ENCODE measurements at places on chromosomes 13 and 19. TPM values are rescaled to one million over a fixed set of nuclear protein-coding genes. Genes with fewer than 3 reads are reported as not detected.

GRCh38 chr19:18762125-18763023 is 28.7 kb downstream of the COMP start:
- DNase-seq = no peak

GRCh38 chr13:59358014-59358413 is 805.7 kb downstream of the DIAPH3 start:
- DNase-seq = no peak

DNA sequence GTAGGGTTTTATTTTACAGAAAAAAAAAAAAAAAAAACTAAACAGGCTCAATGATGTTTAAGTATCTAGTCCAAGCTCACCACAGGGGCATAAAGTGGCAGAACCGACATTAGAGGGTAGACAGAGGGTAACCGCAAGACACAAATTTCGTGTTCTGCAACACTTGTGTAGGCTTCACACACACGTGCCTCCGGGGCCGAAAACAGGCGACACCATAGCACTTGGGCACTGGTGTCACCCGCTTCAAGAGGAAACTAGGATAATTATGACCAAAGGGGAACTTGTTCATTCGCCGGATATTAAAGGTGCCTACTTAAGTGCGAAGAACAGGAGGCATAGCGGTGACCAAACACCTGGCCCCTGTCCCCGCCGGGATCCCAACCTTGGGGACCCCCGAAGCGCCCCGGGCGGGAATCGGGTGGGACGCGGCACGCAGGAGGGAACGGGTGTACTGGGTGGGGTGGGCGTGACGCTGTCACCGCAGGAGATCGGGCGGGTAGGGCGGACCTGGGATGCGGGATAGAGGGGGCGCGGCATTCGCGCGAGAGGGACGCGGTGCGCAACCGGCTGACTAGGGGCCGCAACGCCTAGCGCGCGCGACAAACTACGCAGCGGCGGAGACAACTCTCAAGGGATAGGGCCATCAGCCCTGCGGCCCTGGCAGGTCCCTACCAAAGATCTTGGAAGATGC is 558 bp downstream of the MZT1 start:
- DNase-seq = peak; percentile 70

GRCh38 chr13:101965096-101965495 is 436.8 kb downstream of the FGF14 start:
- no peak for DNase-seq

Gene DLEU7
- not detected for total RNA-seq

- DNase-seq = no peak
These were observed 374.2 kb downstream of the DIAPH3 start for GRCh38 chr13:59789558-59789957.

Gene IFNL1
- total RNA-seq = not detected

Gene ONECUT3
- total RNA-seq = not detected

DNA sequence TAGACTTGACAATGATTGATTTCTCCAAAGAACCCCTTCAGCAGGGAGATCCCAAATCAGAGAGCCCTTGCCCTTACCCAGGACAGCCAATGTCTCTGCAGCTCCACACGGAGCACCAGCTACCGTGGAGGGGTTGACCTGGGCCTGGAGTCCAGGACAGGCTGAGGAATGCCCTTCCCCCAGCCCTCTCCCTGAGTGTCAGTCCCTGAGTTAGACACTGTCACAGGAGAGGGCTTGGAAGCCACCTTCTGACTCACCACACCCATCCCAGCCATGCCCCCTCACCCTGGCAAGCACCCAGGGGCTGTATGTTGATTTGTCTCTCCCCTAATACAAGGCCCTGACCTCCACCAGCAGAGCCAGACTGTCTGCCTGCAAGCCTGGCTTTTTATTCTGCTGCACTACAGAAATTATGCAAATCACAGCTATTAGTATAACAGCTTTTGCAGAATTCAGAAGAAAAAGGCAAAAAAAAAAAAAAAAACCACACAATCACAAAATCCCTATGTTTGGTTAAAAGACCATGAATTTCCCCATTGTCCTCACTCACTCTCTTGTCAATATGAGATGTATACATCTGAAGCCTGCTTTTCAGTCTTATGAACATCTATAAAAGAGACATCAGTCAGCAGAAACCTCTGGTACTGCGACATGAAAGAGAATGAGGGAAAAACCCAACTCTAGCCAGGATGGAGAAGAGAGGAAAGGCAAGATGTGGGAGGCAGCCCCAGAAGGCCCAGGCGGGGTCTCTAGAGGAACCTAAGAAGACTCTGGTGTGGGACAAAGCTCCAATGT is 240.7 kb downstream of the UQCRFS1 start:
- no peak for DNase-seq

DNA sequence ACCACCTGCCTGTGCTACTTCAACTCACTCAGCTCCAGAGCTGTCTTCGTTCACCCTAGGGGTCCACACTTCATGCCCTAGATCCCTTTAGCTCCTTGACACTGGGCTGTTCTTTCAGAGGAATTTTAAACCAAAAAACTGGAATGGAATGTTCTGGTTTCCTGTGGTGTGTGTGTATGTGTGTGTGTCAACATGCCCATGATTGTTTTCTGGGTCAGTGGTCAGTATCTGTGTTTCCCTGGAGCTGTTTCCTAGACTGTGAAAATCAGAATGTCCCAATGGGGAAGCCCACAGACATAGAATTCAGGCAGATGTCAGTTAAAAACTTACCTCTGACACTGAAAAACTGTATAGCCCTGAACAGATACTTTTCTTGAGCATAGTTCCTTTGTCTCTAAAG is 1.3 kb downstream of the PMIS2 start:
- no peak for DNase-seq

DNA sequence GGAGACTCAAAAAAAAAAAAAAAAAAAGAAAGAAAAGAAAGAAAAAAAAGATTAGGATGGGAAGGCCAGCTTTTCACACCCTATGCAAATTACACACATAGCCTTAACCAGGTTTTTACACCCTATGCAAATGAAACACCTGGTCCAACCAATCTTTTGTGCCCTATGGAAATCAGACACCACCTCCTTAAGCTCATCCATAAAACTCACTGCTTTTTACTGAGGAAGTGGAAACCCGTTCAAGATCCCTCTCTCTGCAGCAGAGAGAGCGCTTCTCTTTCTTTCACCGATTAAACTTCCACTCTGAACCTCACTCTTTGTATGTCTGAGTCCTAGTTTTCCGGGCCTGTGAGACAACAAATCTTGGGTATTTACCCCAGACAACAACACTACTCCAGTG is 25.3 kb upstream of the HOMER3 start:
- no peak for DNase-seq

GRCh38 chr13:34241332-34241731 is 423.4 kb downstream of the RFC3 start:
- no peak for DNase-seq

Gene ADGRE2
- not detected for total RNA-seq

- DNase-seq = no peak
These were observed 217.2 kb upstream of the HTR2A start for GRCh38 chr13:47114030-47114429.

- no peak for DNase-seq
These were observed 320.1 kb downstream of the DACH1 start for GRCh38 chr13:71546881-71547280.

Gene FRY
- 7.0 TPM for total RNA-seq

DNA sequence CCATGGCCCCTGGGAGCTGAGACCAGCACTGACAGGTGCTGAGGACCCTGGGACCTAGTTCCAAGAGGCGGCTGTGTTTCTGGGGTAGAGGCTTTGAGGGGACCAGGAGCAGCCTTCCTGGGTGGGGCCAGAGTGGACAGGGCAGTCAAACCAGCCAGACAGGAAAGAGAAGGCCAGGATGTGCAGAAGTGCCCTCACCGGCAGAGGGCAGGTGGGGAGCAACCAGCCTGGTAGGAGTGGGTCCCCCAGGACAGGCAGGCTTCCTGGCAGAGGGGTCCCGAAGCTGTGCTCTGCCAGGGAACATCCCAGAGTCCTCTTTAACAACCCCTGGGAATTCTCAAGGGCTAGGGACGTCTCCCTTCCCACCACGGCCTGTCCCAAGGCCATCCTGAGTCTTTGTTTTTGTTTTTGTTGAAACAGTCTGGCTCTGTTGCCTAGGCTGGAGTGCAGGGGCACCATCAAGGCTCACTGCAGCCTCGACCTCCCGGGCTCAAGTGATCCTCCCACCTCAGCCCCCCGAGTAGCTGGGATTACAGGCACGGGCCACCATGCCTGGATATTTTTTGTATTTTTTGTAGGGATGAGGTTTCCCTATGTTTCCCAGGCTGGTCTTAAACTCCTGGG is 3.0 kb upstream of the HIPK4 start:
- DNase-seq = peak; percentile 51

Gene FUT3
- not detected for total RNA-seq

- DNase-seq = no peak
These were observed 12.1 kb downstream of the CSNK1G2 start for GRCh38 chr19:1953037-1953436.

GRCh38 chr13:31515427-31515826 is 223.9 kb upstream of the RXFP2 start:
- no peak for DNase-seq

DNA sequence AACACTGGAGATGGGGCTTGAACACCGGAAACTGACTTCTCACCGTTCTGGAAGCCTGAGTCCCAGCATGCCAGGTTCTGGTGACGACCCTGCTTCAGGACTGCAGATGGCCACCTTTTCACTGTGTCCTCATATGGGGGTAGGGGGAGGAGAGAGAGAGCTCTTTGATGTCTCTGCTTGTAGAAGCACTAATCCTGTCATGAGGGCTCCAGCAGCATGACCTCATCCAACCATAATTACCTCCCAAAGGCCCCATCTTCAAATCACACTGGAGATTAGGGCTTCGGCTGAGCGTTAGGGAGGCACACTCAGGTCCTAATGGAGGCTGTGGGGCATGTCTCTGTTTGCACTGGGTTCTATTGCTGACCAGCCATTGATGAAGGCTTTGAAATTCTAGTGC is 255.3 kb downstream of the TEX29 start:
- no peak for DNase-seq

Gene EHD2
- total RNA-seq = not detected

Gene C13orf42
- total RNA-seq = not detected

Gene LRRC63
- total RNA-seq = not detected

DNA sequence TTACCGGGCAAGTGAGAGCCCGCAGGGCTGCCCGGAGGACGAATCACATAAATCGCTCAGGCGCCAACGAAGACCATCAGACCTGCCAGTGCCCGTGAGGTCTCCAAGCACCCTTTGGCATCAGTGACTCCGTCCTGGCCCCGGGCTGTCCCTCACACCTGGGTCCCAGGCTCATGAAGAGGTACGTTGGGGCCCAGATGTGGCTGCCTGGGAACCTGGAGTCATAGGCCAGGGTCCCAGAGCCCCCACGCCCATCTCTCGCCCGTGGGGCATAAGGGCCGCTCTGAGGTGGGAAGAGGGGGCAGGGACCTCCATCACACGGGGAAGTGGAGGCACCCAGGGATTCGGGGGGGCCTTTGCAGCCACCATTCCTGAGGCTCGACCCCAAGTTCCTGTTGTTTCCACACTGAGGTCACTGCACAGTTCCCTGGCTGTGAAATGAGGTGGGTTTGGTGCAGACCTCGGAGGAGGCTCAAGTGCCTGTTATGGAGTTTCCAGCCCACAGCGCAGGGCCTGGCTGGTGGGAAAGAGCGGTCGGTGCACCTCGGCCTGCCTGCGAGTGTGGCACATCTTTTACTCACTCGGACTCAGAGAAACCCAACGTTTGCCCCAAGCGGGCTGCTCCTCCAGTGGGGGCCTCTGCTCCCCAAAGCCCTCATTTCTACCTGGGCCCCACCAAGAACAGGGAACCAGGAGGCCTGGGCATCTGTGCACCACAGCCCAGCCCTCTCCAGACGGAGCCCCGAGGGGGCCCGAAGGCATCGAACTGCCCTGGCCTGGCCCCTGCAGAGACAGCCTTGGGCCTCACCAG is 35.9 kb upstream of the C13orf46 start:
- DNase-seq = no peak

DNA sequence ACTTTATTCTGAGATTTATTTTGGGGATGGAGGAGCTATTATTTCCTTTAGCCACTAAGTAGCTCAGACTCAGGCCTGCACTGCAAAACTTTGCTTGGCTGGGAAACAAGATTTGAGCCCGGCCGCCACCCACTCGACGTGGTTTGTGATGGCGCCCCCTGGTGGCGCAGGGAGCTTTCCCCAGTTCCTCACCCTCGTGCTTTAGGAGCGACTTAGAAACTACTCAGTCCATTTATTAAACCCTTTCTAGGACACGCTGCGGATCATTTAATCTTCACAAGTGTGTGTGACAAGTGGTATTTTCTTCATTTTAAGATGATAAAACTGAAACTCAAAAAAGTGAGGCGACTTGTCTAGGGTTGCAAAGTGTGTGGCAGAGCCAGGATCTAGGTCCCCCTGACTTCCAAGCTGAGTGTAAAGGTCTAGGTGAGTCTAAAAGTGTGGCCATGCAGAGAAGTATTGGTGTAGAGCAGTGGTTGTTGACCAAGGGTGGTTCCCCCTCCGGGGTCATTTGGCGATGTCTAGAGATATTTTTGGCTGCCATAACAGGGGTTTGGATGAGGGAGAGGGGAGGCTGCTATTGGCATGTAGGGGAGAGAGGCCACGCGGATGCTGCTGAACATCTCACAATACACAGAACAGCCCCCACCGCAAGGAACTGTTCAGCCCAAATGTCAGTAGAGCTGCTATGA is 2.2 kb downstream of the CXCL17 start:
- peak; percentile 83 for DNase-seq

GRCh38 chr13:102680842-102681740 is 13.8 kb downstream of the METTL21C start:
- DNase-seq = peak; percentile 3

DNA sequence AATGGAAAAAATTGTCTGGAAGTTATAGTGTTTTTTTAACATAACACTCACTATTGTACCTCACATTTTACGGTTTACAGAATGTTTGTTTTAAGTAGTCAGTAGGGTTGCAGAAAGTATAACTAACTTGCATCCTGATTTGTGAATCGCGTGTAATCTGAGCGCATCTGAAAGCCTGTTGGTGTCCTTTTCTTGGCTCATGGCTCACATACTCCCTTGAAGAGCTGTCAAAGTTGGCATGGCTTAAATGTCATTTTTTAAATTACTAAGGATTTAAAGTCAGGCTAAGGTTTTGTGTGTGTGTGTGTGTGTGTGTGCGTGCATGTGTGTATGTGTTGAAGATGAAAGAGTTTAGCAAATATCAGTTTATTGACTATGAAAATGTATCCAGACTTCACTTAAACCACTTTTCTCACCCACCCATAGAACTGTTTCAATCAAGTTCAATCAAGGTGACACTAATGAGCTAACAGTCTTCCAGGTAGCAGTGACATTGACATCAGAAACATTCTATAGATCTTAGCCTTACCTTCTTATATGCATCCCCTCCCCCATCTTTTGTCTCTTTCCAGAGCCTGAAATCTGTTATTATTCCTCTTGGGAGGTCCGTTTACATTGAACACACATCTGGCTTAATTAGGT is 480.4 kb upstream of the SGCG start:
- no peak for DNase-seq

GRCh38 chr19:22260499-22260898 is 25.7 kb upstream of the ZNF729 start:
- DNase-seq = no peak

Gene POGLUT2
- total RNA-seq = not detected

Gene GJB2
- not detected for total RNA-seq

- DNase-seq = peak; percentile 58
These were observed 34.7 kb upstream of the ESD start for GRCh38 chr13:46831588-46832194.

- no peak for DNase-seq
These were observed 905.4 kb upstream of the GPC6 start for GRCh38 chr13:92321174-92321573.

Gene ZNF416
- total RNA-seq = 3.1 TPM

Gene C19orf73
- total RNA-seq = 2.5 TPM

GRCh38 chr19:55678121-55678671 is 3.2 kb downstream of the EPN1 start:
- DNase-seq = peak; percentile 96

Gene STOML3
- not detected for total RNA-seq

- DNase-seq = no peak
These were observed 37.3 kb downstream of the COL4A1 start for GRCh38 chr13:110269509-110270185.

Gene NUDT19
- total RNA-seq = 5.4 TPM
